ENCODE measurements at places on chromosomes 2 and 18.
A peak's percentile ranks its signal among the peaks of the same experiment; 100 is the strongest.

DNA sequence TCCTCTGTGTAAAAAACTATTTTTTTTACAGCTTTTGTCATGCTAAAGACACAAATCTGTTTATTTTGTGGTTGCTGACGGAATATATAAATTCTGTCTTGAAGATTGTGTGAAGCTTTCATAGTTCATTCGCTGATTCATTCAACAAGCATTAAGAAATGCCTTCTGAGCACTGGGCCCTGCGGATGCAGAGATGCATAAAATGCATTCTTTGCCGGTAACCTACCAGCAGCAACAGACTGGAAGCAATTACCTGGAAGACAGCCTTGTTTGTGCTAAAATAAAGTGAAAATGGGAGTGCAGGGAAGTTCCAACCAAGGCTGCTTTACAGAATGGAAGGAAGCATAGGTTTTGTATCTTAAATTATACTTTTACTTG is 119.7 kb downstream of the PMAIP1 start:
- DNase-seq, result peak; percentile 69

DNA sequence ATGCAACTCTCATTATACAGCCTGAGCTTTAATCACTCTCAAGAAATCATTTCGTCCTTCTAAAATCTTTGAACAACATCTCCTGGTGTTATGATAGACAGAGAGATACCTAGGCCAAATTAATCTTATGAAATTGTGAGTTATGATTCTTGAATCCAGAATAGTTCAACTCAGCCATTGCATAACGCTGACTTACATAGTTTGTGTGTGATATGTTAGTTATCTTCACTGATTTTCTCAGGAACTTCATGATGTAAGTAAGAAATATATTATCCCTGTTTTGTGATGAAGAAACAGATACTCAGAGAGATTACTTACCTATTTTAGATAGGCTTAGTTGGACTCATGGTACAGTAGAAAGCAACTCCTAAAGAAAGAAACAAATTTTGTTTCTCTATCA is 684.4 kb downstream of the ZEB2 start:
- DNase-seq, result no peak

DNA sequence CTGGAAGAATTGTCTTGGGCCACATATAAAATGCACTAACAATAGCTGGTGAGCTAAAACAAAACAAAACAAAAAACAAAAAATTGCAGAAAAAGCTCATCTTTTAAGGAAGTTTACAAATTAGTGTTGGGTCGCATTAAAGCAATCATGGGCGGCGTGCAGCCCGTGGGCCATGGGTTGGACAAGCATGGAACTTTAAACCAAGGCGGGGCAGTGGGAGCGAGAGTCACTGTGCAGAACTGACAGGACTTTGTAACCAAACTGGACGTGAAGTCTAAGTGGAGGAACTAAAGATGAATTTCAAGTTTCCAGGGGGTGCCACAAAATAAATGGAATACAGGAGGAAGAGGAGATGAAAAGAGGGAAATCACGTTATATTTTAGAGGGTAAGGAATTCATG is 80.7 kb downstream of the PSMG2 start:
- DNase-seq, result no peak

DNA sequence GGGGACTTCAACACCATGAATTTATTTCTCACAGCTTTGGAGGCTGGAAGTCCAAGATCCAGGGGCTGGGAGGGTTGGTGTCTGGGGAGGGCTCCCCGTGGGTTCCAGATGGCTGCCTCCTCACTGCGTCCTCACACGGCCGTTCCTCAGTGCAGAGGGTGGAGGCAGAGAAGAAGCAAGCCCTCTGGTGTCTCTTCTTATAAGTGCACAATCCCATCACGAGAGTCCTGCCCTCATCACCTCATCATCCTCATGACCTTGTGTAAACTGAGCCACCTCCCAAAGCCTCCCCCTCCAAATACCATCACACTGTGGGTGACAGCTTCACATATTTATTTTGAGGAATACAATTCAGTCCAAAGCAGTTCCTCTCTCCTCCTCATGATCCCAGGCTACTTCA is 26.3 kb downstream of the TMEM163 start:
- DNase-seq, result no peak

- DNase-seq, result no peak
These were observed 160.1 kb upstream of the RASGRP3 start for GRCh38 chr2:33316328-33316727.
